NCI-H82 (cell line): ENCODE measurements at places on chromosomes 7 and 10.

DNA sequence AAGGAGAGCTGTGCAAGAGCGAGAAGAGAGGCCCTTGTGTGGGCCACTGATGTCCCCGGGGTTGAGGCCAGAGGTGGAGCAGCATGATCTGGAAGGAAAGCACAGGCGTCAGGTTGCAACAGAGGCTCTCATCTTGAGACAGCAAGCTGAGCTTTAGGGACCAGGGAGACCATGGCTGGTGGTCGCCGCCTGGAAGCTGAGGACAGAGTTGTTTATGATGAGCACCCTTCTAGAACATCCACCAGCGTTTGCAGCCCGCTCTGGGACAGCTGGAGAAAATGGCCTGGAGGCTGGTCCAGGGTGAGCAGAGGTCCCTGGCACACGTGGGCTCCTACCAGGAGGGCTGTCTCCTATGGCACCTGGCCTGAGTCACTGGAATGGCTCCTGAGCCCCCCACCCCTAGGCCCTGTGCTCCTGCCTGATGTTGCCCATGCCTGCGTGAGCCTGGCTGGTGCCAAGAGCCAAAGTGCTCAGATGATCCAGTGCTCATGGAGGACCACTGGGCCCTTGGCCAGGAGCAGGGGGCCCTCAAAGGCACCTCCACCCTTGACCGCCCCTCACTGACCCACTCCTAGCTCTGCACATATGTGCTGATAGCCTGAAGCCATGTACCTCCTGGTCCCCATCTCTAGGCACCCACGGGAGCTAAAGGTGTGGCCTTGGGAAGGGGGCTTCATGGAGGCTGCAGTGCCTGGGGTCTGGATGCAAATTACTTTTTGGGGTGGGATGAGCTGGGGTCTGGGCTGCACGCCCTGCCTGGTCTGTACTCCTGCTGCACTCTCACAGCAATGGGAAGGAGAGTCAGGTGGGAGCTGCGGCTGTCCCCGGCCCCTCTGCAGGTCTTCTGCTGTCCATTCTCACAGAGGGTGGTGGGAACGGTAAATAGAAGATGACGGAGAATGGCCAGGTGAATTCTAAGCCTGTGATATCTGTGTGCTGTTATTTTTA is 40.1 kb upstream of the RET start:
- no peak for DNase-seq

GRCh38 chr10:33666686-33667480 is 332.4 kb upstream of the NRP1 start:
- DNase-seq: no peak

DNA sequence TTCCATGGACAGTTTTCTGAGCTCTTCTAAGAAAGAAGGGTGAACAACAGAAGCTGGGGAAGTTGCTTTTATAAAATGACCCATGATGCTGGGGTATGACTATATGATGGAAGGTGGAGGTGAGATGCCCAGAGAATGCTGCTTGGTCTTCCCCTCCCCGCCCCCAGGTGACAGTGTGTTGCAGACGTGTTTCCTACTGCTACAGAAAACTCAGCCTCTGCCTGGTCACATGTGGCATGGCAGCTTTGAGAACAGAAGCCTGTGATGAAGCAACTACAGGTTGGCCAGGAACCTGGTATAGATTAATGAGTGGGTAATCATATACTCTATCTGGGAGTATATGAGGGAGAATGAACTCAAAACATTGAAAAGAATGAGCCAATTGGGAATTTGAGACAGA is 67.1 kb downstream of the MTURN start:
- DNase-seq: no peak

DNA sequence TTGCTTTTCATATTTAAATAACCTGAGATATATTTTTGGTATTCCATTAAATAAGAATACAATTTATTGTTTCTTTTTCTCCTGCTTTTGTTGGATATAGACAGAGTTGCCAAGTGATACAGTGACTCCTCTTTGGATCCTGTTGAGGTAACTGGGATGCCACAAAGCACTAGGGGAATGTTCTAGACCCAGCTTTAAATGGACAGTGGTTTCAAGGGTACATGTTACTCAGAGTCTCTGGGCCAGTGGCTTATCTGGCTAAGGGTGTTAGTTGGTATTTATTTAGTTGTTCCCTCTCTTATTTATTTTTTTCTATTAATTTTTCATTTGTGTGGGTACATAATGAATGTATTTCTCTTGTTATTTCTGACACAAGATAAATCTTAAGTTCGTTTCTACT is 9.1 kb downstream of the GBF1 start:
- DNase-seq: no peak

GRCh38 chr7:4797858-4798705 is 22.7 kb downstream of the AP5Z1 start:
- peak; percentile 54 for DNase-seq

DNA sequence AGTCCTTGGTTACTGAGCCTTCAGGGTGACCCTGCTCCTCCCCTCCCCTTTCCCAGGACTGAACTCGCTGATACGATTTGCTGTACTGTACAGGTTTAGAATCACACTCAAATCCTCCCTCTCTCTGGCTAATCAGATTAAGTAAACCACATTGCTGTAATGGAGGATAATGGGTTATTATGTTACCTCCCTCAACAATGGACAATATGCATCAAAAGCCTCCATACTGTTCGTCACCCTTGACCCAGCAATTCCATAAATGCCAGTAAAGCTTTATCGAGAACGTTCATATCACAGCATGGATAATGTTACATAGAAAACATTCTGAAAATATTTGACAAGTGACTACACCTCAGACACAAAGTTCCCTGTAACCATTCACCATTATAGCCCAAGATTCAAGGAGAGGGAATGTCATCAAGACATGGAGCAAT is 61.7 kb downstream of the FAM107B start:
- peak; percentile 95 for DNase-seq

- DNase-seq: no peak
Observed at GRCh38 chr7:44408596-44408995, 81.9 kb downstream of the NUDCD3 start.

- no peak for DNase-seq
Observed at GRCh38 chr7:134376693-134377092, 60.0 kb upstream of the SLC35B4 start.

GRCh38 chr7:66771795-66772194 is 31.3 kb downstream of the RABGEF1 start:
- no peak for DNase-seq

- peak; percentile 14 for DNase-seq
Observed at GRCh38 chr10:79269443-79269842, 77.8 kb upstream of the PPIF start.

GRCh38 chr7:35906191-35906908 is 105.5 kb downstream of the SEPTIN7 start:
- peak; percentile 89 for DNase-seq

- no peak for DNase-seq
Observed at GRCh38 chr7:54781134-54781920, 22.3 kb upstream of the SEC61G start.

- DNase-seq: peak; percentile 15
Observed at GRCh38 chr7:94763268-94763667, 107.3 kb upstream of the SGCE start.

GRCh38 chr7:28017372-28017771 is 163.2 kb downstream of the JAZF1 start:
- DNase-seq: no peak

DNA sequence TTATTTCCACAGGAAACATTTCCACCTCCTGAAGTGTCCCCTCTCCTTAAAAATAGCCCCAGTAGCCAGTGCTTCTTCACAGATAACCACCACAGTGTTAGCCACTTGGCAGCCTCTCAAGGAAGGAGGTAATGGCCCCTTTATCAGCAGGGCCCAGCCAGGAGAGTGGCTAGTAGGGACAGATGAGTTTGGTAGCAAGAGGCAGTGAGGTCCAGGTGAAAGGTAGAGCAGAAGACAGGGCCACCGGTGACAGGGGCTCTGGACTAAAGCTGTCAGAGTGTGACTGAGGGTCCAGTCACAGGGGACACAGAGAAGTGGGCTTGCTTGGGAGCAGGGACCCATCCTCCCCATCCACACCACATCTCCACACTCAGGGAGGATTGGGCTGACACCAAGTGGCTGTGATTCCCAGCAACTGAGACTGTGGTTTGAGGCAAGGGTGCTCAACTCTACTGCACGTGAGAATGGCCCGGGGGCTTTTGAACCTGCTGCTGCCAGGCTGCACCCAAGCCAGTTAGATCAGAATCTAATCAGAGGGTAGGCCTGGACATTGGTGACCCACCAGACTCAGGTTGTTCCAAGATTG is 52.2 kb downstream of the C10orf120 start:
- DNase-seq: no peak

- DNase-seq: no peak
Observed at GRCh38 chr7:33539659-33540400, 365.5 kb upstream of the BMPER start.

- no peak for DNase-seq
Observed at GRCh38 chr10:132300582-132300981, 7.2 kb downstream of the STK32C start.

GRCh38 chr7:16841681-16842080 is 36.9 kb upstream of the AGR2 start:
- DNase-seq: no peak

- DNase-seq: no peak
Observed at GRCh38 chr7:116265881-116266280, 55.5 kb downstream of the TES start.

DNA sequence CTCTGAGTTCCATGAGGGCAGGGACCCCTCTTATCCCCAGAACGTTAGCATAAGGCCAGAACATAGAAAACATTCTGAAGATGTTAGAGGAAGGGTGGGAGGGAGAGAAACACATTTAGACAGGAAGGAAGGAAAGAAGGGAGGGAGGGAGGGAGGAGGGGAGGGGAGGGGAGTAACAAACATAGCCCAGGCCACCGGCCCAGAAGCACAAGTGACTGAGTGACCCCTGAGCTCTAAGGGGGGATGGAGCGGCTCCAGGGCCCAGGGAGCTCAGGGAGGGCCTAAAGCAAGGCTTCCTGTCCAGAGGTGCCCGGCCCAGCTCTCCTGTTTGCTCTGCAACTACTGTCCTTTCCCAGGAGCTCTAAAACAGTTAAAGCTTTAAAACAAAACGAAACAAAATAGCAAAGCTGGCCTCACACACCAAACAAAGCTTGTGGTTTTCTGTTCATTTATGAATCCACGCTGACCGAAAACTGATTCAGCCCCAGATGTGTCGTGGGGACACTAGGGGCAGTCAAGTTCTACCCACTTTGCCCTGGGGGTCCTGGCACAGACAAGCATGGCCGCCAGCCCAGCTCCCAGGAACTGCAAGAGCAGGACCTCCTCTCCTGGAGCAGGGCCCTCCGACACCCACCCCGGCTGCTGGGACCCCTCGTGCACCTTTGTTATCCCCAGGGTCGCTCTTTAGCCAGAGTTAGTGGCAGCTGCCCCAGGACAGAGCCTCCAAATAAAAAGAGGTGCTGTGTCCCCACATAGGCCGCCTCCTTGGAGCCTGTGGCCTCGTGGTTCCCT is 496.2 kb upstream of the FOXK1 start:
- DNase-seq: no peak

- peak; percentile 71 for DNase-seq
Observed at GRCh38 chr7:95004618-95005247, 97.3 kb downstream of the PPP1R9A start.

DNA sequence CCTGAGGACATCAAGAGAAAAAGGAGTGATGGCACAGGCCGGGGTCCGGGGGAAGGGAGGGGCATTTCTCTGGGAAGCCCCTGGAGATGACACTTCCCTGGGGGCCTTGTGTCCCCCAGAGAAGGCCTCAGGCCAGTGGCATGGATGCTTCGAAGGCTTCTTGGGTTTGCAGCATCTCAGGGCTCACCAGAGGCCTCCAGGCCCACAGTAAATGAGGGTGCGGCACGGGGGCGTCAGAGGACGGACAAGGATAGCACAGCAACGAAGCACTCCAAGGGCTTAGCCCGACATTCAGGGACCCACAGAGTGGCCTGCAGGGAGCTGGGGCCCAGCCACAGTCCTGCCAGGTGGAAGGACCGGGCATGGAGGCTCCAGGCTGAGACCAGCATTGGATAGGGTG is 71.6 kb downstream of the ADARB2 start:
- DNase-seq: no peak

- DNase-seq: no peak
Observed at GRCh38 chr7:30379131-30379530, 94.7 kb downstream of the ZNRF2 start.

GRCh38 chr10:122249303-122249850 is 21.7 kb upstream of the BTBD16 start:
- no peak for DNase-seq

- DNase-seq: no peak
Observed at GRCh38 chr10:98446151-98446660, 529 bp downstream of the HPS1 start.

DNA sequence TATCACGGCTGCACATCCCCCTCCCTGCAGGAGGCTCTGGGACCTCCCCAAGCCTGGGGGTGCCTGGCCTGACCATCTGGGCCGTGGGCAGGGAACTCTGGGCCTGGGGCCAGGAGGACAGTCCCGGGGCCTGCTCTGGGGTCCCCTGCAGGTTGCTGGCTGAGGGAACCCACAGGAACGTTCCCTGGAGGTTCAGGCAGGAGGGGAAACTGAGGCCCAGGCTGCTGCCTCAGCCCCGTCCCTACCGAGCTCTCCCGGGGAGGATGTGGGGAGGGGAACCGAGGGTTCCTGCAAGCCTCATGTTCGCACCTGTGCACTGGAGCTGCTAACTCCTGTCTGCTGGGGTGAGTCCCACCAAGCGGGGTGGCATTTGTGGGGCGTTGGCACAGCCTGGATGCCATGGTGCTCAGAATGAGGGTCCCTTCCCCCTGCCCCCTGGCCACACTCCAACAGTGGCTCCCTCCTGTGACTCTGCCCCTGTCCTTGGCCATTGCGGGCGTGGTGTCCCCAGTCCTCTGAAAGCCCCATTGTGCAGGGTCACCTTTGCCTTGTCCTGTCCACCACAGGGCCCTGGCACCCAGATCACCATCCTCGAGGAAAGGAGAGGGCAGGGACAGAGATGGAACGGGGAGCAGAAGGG is 9.4 kb downstream of the ELFN1 start:
- DNase-seq: no peak

GRCh38 chr7:128708235-128708634 is 30.9 kb upstream of the CALU start:
- DNase-seq: no peak

DNA sequence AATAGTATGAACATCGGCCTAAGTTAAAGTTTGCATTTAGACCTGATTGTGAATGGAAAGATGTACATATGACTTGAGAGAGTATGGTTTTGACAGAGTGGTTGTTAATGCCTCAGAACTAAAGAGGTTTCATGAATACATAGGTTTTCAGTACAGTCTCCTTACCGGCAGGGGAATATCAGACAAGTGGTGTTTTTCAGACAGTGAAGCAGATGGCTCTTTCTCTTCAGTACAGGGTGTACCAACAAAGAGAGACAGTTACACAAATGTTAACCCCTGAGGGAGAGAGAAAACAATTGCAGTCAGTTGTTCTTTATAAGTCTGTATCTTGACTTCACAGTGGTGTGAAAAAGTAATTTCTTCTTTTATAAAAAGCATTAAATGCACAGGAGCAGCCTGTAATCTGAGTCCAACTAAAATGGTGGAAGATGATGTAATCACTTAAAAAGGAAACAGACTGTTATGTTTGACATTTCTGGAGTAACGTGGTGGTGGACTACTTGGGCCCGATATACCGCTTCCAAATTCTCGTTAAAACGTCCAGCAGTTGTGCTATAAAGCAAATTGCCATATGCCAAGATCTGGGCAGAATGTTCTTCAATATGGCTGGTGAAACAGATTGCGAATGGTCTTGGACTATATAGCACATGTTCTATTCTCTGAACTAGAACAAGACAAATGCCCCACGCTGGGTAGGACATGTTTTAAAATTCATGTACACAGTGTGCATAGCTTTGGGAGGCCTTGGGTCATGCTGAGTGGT is 69.2 kb downstream of the SDK1 start:
- DNase-seq: no peak
